Astrocyte of the cerebellum (primary cell): ENCODE measurements at places on chromosomes 5 and 9.

- peak; percentile 91 for DNase-seq
Observed at GRCh38 chr5:21680196-21680595, 1172.9 kb downstream of the CDH12 start.

DNA sequence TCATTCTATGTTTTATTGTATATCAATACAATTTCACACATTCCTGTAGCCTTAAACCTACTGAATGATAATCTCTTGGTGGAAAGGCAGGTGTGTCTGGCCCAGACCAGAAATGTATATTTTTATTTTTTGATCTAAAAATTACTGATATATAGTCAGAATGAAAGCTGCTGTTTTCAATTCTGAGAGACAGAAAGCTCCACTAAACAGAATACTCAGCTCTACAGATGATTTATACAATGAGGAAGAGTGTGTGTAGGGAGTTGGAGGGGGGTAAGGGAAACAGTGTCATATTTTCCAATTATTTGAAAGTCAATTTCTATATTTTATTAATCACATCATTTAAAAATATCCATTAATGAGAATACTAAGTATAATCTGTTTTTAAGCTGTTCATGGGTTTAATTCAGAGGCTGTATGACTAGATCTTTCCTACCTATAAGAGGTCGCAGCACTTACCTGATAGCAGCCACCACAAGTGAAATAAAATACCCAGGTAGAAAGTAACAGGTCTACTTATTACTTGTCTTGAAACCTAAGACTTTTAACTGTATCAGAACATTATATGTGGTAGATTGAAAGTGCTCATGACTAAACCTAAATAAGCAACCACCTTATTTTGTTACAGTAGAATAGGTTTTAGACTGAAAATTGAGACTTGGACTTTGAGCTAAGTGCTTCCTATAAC, 183.4 kb downstream of the TMC1 start:
- DNase-seq = no peak

DNA sequence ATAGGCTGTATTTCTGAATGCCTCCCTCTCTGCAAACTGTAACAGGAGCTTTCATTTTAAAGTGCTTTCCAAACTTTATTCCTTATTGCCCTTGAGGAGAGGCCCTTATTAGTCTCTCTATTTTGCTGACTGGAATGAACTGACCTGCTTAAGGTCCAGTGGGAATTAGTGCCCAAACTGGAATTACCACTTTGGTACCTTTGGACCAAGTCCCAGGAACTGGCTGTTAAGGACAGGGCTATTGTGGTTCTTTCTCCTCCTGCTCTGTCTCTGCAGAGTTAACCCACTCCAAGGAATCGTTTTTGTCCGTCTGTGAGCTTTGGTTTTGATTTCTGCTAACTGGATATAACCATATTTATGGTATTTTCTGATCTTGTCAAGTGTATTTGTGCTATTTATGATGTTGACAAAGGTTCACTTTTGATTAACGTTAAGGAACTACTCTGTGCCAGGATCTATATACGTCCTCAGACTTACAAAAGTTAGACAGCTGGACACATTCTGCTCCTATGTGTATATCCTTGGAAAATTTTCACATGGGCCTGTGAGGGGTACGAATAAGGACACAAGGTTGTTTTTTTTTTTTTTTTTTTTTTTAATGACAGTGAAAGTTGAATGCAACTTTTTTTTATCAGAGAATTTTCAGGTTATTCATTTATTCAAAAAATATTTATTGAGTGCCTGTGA, 189.1 kb upstream of the ANKRD55 start:
- no peak for DNase-seq

DNA sequence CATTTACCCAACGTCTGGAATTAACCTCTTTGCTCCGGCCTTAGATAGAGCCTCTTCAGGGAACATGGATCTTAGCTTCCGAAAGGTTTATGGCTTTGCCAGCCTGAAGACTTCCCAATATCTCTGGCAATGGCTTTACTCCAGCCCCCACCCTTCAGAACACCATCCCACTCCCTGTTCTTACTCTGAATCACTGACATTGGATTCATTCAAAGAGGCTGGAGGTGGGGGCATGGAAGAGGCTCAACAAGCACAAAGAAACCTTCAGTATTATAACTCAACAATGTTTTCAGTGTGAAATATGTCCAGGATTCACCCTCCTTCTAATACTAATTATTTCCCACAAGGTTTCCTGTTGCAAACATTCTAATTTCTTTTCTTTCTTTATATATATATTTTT, 91.5 kb downstream of the ASTN2 start:
- no peak for DNase-seq

DNA sequence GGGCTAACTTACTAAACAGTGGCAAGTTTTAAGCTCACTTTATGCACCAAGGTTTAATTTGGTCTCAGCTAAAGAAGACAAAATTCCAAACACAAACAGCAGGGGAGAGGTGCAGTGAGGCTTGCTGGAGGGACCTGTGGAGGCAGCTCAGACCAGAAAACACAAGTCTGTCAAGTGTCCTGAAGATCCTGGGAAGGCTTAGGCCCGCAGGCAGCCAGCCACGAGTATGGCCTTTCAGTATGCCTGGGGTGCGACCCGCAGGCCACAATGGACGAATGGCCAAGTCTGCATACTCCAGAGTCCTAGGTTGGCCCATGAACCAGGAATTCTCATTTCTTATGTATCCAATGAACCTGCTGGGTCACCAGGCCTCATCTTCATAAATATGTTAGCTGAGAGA, 9.3 kb downstream of the CCNI2 start:
- no peak for DNase-seq

GRCh38 chr5:25006237-25006636, 361.5 kb upstream of the CDH10 start:
- DNase-seq = no peak

GRCh38 chr9:13186091-13186490, 93.4 kb downstream of the MPDZ start:
- no peak for DNase-seq

- DNase-seq = peak; percentile 5
Observed at GRCh38 chr9:104177003-104177611, 83.0 kb downstream of the SMC2 start.

DNA sequence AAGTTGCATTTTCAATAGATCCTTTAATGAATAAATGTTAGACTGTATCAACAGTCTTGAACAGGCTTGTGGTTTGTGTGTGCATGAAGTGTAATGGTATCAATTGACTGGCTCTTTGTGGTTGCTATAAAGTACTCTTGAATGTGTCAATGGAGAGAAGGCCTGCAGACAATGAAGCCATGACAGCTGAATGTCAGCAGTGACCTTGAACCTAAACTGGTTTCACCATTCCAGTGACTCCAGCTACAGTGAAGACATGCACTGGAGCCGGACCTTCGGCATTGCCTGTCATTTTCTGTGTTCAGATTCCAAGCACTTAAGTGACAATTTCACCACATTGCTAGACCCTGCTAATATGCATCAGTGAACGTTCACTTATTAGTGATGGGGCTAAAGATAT, 276.0 kb upstream of the TMEM161B start:
- DNase-seq = no peak
